ENCODE measurements at places on chromosomes 1 and 21.
A peak's percentile ranks its signal among the peaks of the same experiment; 100 is the strongest.

- DNase-seq = no peak
Observed at GRCh38 chr1:41006942-41007865, 14.3 kb downstream of the SLFNL1 start.

- peak; percentile 75 for DNase-seq
Observed at GRCh38 chr1:101025283-101025656, 314 bp downstream of the DPH5 start.

GRCh38 chr1:226364901-226365565, 42.9 kb downstream of the PARP1 start:
- no peak for DNase-seq

DNA sequence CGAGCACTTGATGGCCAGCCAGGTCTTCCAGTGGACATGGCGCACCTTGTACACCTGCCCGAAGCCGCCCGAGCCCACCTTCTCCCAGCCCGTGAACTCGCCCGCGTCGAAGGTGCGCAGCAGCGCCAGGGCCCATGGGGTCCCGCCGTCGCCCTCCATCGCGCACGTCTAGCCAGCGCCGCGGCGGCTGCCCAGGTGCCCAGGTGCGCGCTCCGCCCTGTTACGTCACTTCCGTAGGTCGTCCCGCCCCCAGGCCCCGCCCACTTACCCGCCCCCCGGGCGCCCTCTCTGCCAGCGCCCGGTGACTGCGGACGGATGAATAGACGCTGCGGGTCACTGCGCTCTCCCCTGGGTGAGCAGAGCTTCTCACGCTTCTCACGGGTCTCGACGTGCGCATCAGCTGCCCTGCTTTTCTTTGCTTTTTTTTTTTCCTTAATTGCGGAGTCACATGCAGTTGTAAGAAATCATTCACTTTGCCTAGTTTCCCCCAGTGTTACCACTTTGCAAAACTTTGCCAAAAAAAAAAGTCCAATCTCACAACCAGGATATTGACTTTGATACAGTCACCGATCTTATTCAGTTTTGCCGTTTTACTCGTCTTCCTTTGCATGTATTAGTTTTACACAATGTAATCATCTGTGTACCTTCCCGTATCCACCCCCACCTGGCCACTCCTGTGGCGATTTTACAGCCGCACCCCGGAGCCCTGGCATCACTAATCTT, at the start of gene RIPK4:
Gene RIPK4 (minus strand): TSS at position 170 of the 723 bp plus-strand sequence. CDS start 11 bp downstream, at position 159.
- peak; percentile 96 for DNase-seq

- DNase-seq = no peak
Observed at GRCh38 chr1:87179851-87180519, 148.7 kb upstream of the LMO4 start.

GRCh38 chr1:15167386-15167785, 13.8 kb downstream of the TMEM51 start:
- DNase-seq = no peak

GRCh38 chr1:228802386-228803220, 67.3 kb downstream of the RHOU start:
- DNase-seq = no peak

DNA sequence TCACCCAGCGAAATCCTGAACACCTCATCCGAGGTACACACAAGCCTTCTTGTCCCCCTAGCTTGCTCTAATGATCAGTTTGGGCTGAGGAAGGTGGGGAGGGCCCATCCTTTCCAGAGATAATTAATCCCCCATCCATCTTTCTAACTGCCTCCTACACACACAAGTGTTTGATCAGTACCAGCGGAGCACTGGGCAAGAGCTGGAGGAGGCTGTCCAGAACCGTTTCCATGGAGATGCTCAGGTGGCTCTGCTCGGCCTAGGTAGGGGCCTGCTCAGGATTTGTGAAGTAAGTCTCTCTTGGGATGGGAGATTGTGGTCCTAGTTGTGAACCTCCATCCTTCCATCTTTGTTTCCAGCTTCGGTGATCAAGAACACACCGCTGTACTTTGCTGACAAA, 5.8 kb downstream of the ANXA9 start:
- no peak for DNase-seq

DNA sequence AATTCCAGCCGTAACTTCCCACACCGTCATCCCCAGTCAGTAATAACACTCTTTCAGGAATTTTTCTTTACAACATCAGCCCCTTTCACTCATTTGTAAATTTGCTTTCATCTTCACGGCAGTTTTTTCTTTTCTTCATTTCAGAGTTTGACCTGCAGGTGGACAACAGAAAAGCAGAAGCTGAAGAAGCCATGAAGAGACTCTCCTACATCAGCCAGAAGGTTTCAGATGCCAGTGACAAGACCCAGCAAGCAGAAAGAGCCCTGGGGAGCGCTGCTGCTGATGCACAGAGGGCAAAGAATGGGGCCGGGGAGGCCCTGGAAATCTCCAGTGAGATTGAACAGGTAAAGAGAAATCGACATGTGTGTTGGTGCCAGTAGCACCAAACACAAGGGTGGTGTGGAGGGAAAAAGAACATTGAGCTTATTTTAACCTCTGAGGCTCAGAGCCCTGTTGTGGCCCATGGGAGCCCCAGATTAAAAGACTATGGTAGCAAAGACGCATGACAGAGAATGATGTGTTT, 53.2 kb downstream of the LAMC2 start:
- DNase-seq = no peak

DNA sequence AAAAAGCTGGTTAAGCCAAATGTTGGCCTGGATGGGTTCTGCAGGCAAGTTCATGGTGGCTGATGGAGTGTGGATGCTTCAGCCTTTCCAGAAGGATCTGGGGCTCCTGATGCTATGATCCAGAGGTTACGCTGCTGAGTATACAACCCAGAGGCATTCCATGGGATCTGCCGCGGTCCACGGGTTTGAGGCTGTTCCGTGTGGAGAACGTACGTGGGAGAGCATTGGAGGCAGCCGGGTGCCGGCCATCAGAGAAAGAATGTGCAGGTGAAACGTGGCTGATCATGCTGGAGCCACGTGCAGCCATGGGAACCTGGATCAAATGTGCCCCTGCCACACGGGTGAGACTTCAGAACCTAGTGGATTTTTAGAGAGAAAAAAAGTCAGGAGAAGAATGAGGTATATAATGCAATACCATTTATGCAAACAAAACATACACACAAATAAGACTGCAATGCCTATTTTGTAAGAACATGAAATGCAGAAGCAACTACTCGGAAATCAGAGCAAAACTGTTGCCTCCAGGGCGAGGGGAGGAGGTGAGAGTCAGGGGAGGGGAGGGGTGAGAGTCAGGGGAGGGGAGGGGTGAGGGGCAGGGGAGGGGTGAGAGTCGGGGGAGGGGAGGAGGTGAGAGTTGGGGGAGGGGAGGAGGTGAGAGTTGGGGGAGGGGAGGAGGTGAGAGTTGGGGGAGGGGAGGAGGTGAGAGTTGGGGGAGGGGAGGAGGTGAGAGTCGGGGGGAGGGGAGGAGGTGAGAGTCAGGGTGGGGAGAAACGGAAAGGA, 116.5 kb upstream of the C1orf174 start:
- no peak for DNase-seq

DNA sequence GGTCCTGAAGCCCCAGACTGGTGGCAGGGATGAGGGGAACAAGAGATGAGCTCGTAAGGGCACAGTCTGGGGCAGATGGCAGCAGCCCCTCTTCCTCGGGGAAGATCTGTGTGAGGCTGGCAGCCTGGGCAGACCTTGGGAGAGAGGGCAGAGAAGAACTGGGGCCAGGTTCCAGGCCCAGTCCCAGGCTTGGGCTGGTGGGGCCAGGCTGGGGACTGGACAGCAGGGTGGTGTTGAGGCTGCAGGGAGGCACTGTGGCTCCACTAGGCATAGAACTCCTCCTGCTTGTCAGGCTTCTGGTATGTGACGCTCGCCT, 35.7 kb downstream of the SDC3 start:
- DNase-seq = no peak

DNA sequence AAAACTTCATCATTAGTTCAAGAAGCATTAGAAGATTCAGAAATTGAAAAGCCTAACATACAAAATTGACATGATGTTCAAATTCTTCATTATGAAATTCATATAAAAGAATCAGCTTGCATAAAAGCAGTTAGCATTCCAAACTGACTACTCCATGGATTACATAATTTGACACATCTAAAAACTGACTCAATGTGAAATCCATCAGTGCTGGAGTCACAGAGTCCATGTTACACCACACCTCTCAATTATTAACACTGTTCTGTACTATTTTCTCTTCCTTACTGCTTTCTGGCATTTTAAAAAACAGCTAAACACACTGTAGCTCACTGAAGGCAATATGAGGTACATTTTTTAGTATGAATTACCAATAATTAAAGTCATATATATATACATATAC, 28.0 kb downstream of the ARHGAP29 start:
- DNase-seq = no peak

DNA sequence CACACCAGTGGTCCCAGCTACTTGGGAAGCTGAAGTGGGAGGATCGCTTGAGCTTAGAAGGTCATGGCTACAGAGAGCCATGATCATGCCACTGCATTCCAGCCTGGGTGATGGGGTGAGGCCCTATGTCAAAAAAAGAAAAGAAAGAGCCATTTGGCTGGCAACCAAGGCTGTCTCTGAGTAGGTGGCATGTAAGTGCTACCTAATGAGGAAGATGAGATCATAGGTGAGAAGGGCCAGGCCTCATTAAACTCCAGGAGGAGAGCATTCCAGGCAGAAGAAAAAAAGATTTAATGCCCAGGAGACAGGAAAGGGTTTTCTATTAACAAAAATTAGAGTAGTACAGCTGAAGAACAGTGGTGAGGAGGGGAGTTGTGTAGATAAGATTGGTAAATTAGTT, 103.4 kb upstream of the ZNF678 start:
- no peak for DNase-seq

GRCh38 chr1:202133001-202133400, 10.3 kb downstream of the GPR37L1 start:
- DNase-seq = no peak

DNA sequence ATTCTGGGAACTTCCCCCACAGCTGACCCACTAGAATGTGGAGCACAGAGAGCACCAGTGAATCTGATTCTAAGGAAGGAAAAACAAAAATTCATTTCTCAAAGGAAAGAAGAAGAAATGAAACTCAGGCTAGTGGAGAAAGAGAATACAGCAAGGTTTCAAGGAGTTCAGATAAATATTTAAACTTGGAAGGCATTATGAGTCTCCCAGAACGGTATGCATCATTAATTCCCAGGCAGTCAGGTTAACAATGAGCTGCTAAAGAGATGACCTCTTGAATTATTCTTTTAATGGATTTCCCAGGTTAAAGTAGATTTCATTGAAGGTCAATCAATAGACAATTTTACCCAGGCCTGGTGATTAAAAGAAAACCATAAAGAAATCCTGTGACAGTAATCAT, 103.6 kb upstream of the KAZN start:
- no peak for DNase-seq

GRCh38 chr1:244205171-244205570, 154.1 kb downstream of the ZBTB18 start:
- no peak for DNase-seq

- no peak for DNase-seq
Observed at GRCh38 chr1:64098436-64098835, 105.0 kb upstream of the UBE2U start.

GRCh38 chr1:56199956-56200355, 379.4 kb downstream of the PLPP3 start:
- no peak for DNase-seq

DNA sequence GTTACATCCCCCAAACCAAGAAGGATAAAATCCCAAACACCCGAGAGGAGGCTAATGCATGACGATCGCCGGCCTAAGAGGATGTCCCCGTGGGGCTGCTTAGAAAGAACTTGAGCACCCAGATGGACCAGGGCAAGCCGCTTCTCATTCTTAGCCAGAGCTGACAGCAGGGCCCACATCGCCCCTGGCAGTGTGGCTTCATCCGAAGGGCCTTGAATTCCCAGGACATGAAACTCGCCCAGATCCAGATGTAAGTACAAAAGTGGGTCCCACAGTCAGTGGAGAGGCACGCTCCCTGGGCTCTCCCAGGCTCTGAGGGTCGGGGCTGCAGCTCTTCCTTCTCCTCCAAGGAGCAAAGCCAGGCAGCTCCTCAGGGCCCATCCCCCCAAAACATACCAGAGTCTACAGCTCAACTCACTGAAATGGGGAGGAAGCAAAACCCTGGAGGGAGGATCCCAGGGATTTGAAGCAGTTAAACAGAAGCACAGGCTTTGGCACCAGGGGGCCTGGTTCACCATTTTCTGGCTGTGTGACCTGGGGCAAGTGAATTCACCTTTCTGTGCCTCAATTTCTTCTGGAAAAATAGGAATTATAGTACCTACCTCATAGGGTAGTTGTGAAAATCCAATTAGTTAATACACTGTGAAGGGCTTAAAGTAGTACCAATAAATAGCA, 85.6 kb downstream of the MAN1C1 start:
- DNase-seq = no peak

DNA sequence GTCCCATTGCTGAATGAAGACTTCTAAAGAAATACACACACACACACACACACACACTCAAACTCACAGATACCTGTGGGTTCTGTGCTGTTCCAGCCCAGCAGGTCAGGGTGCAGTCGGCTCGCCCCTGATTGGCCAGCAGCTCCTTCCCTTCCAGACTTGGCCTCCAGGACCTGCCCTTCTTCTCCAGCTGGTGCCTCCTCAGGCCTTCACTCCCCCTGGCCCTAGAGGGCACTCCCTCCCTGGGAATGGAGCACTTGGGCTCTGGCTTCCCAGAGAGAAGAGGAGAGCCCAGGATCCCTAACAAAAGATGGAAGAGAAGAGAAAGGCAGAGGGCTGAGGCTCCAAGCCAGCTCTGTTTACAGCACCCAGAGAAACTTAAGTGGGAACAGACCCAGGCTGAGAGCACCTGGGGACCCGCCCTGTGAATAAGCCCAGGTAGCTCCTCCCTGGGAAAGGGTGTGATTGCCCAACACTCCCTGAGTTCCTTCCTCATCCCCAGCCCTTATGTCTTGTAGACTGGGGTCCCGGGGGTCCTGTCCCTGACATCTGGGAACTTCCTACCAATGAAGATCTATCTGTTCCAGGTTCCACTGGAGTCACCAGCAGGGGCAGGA, at the start of gene PGLYRP3:
Gene PGLYRP3 (minus strand): TSS at position 383 of the 617 bp plus-strand sequence. CDS start 2,287 bp downstream, outside the sequence.
- no peak for DNase-seq

DNA sequence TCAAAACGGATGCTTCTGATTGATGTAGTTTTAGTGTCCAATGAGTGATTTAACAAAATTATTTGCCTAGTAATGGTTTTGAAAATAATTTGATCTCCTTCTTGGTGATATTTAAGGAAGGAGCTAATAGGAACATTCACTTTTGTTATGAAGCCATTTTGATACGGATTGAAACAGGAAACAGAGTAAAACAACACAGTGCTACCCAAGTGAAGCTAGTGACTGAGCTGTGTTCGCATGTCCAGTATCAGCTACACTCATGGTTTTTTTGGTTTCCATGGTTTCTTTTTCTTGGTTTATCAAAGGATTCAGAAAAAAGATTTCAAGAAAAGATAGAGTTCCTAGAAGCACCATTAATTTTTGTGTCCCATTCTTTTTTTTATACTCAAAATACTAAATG, 40.1 kb upstream of the PLEKHO1 start:
- no peak for DNase-seq

Measured in NCI-H526 (cell line).